Activated naive CD4-positive, alpha-beta T cell treated with anti-CD3 and anti-CD28 coated beads, Interleukin-2, amount 10 ng/mL, durations not matched to agents 5 hours and 36 hours (primary cell): ENCODE measurements at places on chromosomes 1 and 21. TPM values are rescaled to one million over a fixed set of nuclear protein-coding genes. Genes with fewer than 3 reads are reported as not detected.

SPATA6 gene
- total RNA-seq: 0.78 TPM

VTCN1 gene
- total RNA-seq: not detected

PPP1R8 gene
- total RNA-seq: 46.5 TPM

ACTA1 gene
- total RNA-seq: not detected

GRIK1 gene
- total RNA-seq: not detected

NOS1AP gene
- not detected for total RNA-seq

ADGRL4 gene
- not detected for total RNA-seq
